ENCODE measurements at places on chromosomes 6 and 20.

DNA sequence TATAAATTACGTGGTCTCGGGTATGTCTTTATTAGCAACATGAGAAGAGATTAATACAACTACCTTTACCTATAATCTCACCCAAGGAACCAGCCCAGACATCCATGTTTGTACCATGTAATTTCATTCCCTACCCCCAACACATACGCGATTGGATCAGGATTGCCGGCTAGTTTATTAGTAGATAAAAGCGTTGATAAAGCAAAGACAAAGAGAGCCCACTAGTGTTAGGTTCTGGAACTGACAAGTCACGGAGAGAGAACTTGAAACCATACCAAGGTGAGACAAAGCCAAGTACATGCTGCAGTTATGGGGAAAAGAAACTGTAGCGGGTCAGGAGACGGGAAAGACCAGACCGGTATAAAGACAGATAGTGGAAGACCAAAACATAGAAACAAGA, 37.4 kb upstream of the FAM135A start:
- DNase-seq = no peak

- DNase-seq = no peak
Measured at GRCh38 chr6:35969646-35970045, 48.7 kb upstream of the SRPK1 start.

- DNase-seq = no peak
Measured at GRCh38 chr6:162124710-162125435, 602.7 kb downstream of the PRKN start.

- DNase-seq = no peak
Measured at GRCh38 chr20:50347284-50348063, 156.8 kb downstream of the CEBPB start.

- no peak for DNase-seq
Measured at GRCh38 chr6:333379-334002, 41.2 kb downstream of the DUSP22 start.

DNA sequence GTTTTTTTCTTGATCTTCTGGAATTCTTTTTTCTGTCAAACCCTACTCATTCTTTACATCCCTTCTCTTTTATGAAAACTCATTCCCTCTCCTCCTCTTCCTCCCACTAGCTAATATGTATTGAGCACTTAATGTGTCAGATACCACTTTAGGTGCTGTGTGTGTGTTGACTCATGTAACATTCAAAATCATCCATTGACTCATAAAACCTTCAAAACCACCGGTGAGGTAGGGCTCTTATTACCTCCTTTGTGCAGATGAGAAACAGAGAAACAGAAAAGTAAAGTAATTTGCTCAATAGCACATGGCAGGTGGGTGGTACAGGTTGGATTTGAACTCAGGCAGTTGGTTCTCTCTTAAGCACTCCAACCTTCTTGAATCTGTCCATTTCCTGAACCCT, 136.3 kb upstream of the NEDD9 start:
- no peak for DNase-seq

DNA sequence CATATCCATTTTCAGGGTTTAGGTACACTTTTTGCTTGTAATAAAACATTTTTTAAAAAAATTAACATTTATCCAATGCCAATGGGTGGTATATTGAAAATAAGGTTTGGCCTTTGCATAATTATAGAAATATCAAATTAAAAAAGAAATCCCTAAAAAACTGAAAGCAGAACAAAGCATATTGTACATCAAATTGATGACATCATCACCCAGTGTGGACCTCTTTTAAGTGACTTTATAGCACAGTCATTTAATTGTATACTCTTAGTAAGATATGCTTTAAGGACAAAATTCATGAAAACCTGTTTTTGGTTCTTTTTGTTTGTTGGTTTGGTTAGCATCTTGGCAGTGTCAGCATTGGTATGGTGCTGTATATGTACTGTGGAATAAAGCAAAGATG, 1.4 kb upstream of the EEF1E1 start:
- DNase-seq = no peak

- no peak for DNase-seq
Measured at GRCh38 chr20:59039233-59039632, 3.4 kb downstream of the PRELID3B start.

DNA sequence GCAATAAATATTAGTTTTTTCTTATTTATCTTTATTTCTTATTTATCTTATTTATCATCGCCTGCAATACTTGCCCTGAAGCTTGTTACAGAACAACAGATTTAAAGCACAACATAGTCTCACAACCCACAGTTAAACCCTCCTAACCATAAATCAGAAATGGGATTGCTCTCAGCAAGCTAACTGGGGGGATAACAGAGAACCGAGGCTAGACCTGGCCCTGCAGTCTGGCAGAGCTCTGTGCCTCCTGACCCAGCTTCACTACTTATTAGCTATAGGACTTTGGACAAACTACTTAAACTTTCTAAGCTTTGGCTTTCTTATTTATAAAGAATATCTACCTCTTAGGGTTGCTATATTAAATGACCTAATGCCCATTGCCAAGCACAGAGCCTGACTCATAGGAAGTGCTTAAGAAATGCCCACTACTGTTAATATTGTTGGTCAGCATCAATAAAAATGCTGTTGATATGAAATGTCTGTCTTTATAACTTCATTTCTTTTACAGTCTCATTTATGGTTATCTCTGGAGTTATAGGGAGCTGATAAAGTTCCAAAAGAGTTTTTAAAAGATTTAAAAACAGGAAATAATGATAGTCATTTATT, 87.9 kb upstream of the BEND6 start:
- no peak for DNase-seq

DNA sequence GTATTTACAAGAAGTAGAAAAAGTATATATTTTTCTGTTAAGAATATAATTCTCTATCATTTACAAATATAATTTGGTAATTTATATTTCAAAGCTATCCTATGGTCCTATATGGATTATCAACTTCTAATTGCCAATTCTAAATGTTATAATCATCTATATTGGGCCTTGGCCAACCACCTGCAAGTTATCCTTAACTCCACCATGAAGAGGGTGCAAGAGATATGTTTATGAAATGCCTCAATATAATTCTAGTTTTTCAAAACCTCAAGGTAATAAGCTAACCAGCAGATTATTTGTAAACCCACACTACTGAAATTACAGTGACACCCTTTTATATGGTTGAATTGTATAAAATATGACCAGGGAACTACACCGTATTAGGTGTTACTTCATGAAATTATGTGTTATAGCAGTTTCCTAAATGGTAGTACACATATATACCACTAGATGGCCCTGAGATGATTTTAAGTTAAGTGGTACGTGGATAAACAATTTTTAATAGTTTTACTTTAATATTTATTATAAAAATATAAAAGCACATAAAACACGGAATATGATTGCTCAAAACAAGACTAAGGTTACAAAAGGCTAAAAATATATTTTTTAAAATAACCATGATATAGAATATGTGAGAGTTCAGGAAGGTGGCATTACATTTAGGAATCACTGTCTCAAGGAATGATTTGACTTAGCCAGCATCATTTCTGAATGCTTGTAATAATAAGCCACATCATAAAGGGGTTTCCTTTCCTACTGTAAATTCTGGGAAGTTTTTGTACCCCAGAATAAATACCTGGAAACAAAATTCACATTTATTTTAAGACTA, 9.8 kb upstream of the PNISR start:
- DNase-seq = no peak

DNA sequence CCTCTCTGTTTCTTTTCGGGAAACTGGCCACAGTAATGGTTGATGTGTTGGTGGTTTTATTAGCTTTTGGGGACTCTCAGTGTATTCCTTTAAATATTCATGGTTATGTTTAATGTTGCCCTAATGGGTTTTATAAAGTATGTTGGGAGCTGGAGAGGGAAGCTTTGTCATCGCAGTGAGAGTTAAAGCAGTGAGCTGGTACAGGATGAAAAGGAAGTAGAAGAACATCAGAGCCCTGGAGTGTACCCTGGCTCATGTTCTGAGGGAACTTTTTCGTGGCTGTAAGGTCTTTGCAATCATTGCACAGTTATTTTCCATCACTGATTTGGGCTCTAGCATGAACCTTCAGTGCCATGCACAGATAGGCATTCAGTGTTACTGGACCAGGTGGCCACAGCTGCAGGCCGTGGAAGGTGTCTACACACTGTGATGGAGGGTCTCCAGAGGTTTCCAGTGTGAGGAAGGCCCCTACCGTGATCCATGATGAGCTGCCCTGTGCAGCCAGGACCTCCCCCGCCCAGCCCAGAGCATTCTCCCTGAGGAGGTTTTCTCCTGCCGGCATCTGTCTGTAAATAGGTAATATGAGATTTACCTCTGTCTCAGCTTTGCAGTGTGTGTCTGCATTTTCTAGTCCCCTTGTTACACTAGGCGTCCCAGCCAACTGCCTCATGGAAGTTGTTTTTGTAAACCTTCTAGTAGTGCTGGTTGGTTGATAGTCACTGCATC, 22.4 kb upstream of the TMEM217 start:
- DNase-seq = no peak

GRCh38 chr20:10636326-10636818, 37.4 kb downstream of the JAG1 start:
- no peak for DNase-seq

DNA sequence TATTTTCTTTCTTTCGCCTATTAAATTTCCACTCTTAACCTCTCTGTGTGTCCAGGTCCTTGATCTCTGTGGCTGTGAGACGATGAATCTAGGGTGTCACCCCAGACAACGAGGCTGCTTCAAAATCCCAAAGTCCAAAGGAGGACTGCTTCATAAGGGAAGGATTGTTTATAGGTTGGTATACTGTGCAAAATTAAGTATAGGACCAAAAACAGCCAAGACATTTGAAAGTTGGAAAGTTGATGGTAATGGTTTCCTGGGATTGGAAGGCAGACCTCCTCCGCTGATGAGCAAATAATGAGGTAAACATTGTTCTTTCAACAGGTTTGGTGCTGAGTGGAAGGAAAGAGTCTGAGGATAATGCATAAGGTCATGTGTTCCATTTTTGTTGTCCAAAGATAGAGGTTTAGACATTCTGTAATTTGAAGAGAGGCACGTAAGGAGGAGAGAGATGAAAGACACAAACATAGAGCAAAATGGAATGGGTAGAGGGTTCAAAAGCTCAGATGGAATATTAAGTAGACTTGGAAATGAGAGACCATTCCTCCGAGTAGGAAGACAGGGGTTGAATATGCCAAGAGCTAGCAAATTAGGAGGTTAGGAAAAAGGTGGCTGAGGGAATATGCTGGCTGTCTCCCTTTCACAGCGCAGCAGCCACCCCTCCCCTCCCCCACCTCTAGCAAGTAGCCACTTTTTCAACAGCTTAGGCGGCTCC, 24.8 kb downstream of the ZNF311 start:
- no peak for DNase-seq

DNA sequence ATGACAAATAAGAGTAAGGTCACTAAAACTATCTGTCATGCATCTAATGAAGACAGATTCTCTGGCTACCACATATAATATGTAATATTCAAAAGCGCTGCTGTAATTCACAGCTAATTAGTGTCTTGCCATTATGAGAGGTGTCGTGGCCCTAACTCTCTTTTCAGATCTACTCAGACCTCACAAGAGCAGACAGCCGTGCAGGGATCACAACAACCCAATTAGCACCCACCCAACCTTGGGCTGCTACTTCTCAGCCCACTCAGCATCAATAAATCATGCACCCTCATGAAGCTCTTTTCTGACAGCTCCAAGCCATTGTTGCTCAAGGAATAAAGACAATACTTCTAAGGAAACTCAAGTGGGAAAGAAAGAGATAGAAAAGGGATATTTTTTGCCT, 61.5 kb downstream of the FRK start:
- DNase-seq = no peak

DNA sequence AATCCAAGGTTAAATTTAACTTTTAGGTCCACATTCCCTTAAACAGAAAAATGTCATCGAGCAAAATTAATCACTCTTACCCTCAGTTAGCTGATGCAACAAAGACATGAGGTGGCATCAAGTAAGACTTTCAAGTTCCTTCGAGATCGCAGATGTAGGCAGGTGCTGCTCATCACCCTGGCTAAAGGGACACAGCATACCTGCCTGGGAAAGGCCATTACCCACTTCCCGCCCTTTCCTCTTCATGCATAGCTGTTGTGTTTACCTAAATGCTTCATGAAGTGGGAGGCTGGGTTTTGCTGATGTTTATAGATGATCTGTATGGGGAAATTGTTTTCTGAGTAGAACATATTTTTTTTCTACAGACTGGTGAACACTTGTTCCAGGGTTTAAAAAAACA, 67.7 kb downstream of the GFRA4 start:
- no peak for DNase-seq

DNA sequence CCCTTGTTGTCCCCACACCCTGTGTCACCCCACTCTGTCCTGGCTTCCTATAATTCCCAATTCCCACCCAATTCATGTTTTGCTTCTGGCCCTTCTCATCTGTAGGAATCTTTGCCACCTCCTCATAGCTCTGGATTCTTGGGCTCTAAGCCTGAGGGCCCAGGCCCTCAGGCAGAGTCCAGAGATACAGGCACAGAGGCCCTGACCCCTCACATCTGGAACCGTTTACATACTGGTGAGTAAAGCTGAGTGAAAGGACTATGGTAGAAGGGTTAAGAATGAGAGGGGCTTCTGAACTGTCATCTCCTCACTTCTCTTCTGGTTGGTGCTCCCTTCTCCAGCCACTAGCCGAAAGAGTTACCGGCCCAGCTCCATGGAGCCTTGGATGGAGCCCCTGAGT, 13.6 kb downstream of the PRRC2A start:
- no peak for DNase-seq

DNA sequence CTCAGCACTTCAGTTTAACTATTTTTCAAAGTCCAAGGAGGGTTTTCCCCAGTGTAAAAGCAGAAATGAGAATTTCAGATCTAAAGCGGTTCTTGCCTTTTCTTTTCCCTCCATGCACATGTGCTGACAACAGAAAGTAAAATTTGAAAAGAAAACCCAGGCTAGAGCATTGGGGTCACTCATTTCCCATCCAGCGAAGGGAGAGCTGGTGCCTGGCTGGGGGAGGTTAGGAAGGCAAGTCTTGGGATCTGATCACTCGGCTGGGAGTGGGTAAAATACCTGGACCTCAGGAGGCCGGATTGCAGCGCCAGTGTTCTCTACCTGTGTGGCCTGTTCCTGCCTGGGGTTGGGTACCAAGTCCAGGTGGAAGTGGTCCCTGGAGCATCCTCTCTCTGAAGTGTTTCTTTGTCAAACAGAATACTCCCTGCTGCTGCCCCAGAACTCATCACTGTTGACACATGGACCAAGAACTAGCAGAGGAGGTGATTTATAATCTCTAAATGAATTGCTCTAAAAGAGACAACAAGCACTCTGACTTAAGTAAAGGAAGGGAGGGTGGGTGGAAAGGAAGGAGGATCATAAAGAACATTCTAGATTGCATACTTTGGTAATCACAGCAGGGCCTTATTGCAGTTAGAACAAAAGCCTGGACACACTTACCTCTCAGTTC, 136.0 kb downstream of the MTHFD1L start:
- DNase-seq = no peak

DNA sequence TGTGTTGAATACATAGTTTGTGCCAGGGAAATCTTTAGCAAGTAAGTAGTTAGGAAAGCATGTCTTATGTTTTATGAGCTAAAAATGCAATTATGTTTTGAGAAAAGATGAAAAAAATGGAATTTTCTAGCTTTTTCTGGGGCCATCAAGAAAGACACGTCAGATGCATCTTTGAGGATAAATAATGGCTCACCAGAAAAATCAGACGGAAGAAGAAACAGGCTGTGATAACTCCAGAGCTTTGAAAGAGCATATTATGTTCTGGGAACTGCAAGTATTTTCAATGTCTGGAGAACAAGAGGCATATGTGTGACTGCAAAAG, 173.7 kb downstream of the CLVS2 start:
- DNase-seq = no peak

Measured in amygdala (tissue), 56 donors.